ENCODE measurements at places on chromosomes 1 and 21.
A peak's percentile ranks its signal among the peaks of the same experiment; 100 is the strongest.

DNA sequence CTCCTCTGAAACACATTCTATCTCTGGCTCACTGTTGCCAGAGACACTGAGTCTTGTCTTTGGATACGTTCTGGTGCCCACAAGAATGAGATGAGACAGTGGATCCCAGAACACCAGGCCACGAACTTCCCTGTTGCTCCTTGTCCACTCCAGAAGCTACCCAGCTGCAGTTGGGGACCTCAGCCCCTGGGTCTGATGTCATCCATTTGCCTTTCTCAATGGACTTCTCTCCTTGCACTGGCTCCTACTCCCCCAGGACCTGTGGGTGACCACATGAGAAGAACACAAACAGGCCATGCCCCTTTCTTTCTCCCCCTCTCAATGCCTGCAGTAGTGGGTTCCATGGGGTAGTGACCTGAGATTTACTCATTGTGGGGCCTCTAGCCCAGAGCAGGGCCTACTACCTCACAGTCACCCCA, 5.9 kb downstream of the NBPF1 start:
- no peak for DNase-seq

DNA sequence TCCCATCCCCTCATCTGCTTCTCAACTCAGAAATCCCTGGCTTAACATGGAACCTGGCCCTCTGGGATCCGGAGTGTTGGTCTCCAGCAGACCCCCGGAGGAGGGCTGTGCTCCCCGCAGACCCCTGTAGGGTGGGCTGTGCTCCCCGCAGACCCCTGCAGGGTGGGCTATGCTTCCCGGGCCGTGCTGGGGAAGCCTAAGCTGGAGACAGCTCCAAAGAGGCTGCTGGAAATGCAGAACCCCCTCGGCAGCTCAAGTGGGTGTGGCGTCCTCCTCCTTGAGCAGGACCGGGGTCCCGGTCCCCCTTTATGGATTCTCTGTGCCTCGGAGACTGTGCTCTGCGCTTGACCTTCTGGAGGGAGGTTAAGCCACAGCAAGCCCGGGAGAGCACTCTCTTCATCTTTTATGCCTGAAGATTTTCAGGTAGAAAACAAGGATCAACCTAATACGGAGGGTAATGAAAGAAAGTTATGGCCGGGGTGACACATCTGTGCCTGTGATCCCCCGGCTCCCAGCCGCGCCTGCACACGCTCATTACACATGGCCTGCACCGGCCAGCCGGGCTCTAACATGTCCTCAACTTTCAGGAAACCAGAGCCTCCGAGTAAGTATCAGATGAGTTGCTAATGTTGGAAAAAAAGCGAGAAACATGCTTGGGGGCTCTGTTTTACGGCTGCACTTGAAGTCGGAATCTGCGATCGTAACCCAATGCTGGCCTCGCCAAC, 87.7 kb upstream of the ACTRT2 start:
- no peak for DNase-seq

DNA sequence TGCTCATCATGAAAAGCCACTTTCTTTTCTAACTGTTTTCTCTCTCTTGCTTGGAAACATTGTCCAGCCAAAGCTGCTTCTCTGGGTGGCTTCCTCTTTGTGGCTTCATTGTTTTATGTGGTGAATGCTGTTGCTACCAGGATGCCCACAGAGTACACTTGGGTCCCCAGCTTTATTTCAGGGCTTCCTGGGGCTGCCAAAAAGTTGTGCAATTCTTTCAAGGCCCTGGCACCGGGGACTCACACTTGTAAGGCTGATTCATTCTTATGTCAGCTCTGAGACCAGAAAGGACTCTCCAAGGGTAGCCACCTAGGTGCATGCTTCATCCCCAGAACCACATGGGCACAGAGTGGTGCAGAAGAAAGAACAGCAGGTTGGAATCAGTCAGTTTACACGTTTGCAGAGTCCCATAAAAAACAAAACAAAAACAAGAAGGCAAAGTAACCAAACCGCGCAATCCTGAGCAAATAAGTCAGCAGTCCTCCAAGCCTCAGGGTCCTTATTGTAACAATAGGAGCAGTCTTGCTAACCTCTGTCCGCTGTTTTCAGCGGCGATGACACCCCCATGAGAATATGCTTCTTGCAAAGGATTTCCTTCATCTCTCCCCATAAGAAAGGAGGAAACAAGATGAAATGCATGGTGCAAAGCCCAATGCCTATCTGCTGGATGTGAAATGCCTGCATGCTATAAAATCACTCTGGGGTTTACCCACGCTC, 89.9 kb upstream of the SSX2IP start:
- DNase-seq = no peak

GRCh38 chr1:37438869-37439343, 35.5 kb upstream of the ZC3H12A start:
- no peak for DNase-seq

DNA sequence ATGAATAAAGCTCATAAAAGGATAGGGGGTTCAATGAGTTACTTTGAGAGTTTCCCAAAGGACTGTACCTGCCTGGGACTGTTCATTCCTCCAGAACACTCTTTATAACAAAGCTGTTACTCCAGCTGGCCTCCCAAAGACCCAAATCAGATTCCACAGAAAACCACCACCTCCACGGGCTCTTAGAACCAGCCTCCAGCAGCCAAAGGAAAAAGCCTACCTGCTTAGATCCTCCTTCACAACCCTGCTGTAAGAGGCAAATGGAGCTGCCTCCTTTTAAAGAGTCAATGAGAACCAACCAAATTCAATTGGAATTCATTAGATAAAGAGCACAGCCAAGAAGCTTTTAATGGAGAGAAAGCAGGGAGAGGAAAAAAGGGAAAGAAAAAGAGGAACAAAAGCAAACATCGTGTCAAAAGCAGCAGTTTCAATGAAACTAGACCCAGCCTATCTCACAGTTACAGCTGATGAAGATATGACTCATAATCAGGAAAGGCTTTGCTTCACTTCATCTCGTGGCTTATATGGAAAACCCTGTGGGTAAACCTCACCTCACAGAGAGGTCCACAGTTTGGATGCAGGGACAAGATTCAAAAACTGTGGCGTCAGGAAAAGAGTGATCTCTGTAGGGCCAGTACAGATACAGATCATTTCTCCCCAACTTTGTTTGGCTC, 27.8 kb upstream of the FMO4 start:
- no peak for DNase-seq

GRCh38 chr1:27634177-27634984, 604 bp downstream of the FGR start:
- peak; percentile 29 for DNase-seq
